ENCODE measurements at places on chromosomes 16 and 17.

DNA sequence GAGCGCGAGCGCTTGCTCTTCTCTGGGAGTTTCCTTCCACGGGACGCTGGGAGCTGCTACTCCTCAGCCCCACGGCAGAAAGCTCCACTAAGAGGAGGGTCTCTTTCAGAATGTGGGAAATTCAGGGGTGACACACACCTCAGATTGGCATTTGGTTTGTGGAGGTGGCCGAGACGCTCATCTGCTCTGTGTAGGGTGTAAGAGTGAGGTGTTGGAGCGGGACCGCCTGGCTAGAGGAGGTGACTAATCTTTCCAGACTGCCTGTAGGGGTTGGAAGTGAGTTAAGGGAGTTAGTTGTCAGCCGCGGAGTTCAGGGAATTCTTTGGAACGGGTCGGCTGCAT is 735 bp downstream of the PSMD11 start:
- DNase-seq = no peak

DNA sequence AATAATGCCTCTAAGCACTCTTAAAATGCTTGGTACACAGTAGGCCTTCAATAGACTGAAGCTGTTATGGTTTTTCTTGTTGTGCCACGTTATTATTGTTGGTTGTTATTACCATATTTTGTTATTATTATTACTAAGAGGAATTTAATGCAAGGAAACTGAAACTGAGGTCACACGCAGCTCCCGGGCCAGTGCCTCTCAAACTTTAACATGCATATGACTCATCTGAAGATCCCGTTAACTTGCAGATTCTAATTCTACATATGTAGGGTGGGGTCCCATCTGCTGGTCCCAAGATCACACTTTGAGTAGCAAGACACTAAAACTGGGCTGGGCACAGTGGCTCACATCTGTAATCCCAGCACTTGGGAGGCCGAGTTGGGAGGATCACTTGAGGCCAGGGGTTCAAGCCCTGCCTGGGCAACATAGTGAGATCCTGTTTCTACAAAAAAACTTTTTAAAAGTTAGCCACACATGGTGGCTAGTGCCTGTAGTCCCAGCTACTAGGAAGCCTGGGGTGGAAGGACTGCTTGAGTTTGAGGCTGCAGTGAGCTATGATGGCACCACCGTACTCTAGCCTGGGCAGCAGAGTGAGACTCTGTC is 888 bp downstream of the ACSM5 start:
- DNase-seq = no peak

DNA sequence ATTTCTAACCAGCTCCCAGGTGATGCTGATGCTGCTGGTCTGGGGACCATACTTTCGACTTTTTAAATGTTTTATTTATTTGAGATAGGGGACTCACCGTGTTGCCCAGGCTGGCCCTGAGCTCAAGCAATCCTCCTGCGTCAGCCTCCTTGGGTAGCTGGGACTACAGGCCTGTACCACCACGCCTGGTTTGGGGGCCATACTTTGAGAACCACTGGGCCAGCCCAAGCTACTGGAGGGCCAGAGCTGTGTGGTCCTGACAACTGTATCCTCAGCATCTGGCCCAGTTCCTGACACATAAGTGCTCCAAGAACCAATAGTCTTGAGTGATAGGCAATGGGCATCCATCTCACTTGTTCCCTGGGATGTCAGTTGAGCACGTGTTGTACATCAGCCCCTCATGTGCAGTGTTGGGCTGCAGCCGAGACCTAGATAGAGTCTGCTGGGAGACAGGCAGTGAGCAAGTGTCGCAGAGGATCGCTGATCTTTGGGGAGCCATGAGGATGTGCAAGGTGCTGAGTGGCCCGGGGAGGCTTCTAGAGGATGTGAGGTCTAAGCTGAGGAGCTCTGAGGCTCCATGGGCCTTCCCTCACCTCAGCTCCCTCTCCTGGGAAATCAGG is 1.6 kb downstream of the RMI2 start:
- no peak for DNase-seq

DNA sequence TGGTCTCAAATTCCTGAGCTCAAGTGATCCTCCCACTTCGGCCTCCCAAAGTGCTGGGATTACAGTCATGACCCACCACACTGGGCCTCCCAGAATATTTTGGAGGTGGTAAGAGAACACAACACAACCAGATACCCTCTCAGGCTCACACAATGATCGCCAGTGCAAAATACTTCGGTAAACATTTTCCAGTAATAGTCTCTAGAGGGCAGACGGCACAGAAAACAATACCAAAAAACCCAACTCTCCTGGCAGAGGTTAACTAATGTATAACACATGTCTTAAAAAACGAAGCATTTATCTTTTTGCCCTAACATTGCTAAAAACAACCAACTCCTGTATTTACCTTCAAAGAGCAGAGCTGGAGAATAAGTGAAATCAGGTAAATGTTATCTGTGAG is 10.5 kb downstream of the NUFIP2 start:
- DNase-seq = no peak

- no peak for DNase-seq
These were observed 38.5 kb upstream of the ETV4 start for GRCh38 chr17:43584666-43585102.

DNA sequence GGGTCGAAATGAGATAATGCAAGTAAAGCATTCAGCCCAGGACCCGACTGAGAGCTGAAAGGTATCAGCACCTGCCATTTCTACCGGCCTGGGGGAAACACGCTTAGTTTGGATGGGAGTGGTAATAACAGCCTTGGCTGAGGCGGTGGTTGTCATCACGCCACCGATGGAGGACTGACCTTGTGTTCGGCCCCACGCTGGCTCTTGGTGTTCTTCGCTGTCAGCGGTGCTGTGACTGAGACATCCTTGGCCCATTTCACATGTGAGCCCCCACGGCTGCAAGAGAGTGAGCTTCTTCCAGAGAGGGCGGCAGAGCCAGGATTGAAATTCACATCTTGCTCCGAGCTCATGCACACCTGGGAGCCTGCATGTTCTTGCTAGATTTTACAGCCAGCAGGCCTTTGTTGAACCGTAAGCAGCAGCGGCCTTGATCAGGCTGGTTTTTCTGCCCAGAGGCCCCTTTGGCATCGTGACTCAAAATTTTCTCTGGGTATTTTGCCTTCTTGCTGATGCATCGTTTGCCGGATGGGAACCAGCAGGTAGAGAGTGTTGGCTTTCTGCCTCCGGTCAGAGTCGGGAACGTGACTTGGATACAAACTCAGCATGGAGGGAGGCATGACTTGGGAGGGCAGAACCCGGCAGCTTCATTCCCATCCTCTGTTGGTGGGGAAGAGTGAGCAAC is 341.5 kb downstream of the SNX29 start:
- no peak for DNase-seq

DNA sequence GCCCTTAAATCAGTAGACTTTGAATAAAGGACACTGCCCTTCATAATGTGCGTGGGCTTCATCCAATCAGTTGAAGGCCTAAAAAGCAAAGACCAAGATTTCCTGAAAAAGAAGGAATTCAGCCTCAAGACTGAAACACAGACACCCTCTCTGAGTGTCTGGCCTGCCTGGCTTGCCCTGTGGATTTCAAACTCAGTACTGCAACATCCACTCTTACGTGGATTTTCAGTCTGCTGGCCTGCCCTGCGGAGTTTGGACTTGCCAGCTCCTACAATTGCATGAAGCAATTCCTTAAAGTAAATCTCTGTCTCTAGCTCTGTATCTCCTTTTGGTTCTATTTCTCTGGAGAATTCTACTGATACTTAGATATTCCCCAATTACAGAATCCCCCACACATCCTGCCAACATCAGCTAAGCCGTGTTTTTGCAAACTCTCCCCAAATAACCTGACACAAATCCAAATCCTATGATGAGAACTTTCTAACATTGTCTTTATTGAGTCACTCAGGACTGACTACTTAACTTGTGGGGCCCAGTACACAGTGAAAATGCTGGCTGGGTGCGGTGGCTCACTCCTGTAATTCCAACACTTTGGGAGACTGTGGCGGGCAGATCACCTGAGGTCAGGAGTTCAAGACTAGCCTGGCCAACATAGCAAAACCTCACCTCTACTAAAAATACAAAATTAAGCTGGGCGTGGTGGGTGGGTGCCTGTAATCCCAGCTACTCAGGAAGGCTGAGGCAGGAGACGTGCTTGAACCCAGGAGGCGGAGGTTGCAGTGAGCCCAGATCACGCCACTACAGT is 7.2 kb upstream of the TNFRSF17 start:
- no peak for DNase-seq

DNA sequence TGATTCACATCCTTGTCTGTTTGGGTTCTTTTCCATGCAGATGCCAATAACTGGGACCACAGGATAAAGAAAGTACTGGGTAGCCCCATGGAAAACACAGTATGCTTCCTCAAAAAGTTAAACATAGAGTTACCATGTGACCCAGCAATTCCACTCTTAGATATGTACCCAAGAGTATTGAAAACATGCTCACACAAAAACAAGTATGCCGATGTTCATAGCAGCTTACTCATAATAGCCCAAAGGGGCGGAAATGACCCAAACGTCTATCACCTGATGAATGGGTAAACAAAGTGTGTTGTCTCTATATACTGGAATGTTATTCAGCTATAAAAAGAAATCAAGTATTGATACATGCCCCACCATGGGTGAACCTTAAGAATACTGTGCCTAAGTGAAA is 55.4 kb downstream of the CYB5B start:
- no peak for DNase-seq

GRCh38 chr17:67571478-67571877 is 146.3 kb upstream of the NOL11 start:
- no peak for DNase-seq

DNA sequence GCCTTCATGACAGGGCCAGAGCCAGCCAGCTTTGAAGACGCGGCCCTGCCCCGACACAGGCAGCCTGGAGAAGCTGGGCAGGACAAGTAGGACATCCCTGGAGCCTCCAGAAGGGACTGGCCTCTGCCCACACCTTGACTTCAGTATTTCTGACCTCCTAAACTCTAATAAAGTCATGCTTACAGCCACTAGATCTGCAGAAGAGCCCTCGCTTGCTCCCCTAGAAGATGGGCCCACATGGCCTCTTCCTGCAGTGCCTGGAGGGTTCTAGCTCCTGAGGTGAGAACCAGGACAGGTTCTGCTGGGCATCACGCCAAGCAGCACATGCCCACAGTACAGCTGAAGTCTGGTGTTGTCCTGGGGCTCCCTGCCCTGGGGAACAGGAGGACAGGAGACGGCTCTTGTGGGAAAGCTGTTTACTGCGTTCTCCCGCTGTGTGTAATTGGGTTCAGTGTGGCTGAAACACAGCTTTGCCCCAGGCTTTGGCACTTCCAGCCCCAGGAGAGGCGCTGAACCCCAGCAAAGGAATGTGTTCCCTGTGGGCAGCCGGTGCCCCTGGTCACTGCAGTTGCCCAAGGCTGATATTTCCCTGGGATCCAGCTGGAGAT is 2.6 kb downstream of the APRT start:
- DNase-seq = no peak

GRCh38 chr16:1942047-1942809 is 771 bp downstream of the MSRB1 start:
- DNase-seq = no peak

- no peak for DNase-seq
These were observed 29.9 kb downstream of the NAGPA start for GRCh38 chr16:5003828-5004227.

GRCh38 chr16:8855051-8855786 is 13.6 kb downstream of the CARHSP1 start:
- no peak for DNase-seq

DNA sequence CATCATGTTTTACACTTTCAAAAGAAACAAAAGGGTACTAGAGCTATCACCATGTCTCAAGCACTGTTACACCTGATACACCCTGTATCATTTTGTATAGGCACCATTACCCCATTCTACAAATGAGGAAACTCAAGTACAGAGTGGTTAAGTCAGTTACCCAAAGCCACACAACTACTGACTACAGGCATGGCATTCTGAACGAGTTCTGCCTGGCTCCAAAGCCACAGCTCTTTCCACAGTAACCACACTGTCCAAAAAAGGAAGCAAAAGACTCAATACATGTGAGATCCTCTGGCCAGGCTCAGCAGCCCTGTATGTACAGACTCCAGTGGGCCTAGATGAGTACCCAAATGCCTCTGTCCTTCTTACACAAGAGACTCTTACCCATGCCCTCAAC is 4.7 kb downstream of the DYNC1LI2 start:
- DNase-seq = no peak

DNA sequence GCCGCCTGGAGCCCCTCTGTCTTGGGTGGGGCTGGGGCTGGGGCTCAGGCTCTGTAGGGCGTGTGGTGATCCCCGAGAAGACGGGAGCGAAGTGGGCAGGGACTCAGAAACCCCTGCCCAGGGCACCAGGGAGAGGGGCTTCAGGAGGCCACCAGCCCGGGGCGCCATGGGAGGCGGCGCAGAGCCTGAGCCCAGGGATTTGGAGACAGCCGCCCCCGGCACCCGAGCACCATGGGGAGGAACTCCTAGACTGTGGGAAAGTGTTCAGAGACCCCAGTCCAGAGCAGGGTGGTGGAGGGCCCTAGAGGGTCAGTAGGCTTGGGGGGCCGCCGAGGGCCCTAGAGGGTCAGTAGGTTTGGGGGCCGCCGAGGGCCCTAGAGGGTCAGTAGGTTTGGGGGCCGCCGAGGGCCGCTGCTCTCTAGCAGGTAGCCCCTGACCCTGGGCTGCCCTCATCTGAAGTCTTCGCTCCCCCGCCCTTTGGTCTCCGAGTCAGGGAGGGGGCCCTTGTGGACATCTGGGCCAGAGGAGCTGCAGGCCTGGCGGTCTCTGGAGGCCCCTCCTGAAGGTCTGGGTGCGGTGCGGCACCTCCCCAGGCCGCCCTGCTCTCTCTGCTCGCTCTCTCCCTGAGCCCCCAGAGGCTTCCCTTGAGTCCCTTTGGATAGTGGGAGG is 734 bp downstream of the ARHGDIG start:
- DNase-seq = no peak

DNA sequence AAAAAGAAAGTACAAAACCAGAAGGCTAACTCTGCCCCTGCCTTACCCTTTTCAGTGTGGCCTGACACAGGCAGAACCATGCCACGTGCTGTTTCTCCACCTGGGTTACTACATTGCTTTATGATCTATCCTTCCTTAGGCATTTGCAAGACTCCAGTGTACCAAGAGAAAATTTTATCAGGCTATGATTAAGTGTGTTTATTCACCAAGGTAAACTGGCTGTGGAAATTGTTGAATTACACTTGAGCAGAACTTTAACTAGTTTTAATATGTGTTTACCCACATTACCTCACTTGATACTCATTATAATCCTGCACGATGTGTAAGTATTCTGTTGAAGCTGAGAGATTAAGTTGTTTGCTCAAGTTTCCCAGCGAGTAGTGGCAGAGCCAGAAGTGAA is 129.7 kb upstream of the MYOCD start:
- no peak for DNase-seq

GRCh38 chr17:12743046-12743445 is 46.3 kb upstream of the ARHGAP44 start:
- no peak for DNase-seq

GRCh38 chr17:1829216-1829591 is 498 bp downstream of the SMYD4 start:
- DNase-seq = no peak

GRCh38 chr17:43905400-43905984 is 1.8 kb downstream of the MPP2 start:
- no peak for DNase-seq

- no peak for DNase-seq
These were observed 44.7 kb upstream of the HS3ST3A1 start for GRCh38 chr17:13646411-13646810.

- no peak for DNase-seq
These were observed 868 bp downstream of the FAM20A start for GRCh38 chr17:68600067-68600930.
